RCC 7860 (cell line): ENCODE measurements at places on chromosomes 7 and 10.
A peak's percentile ranks its signal among the peaks of the same experiment; 100 is the strongest.

DNA sequence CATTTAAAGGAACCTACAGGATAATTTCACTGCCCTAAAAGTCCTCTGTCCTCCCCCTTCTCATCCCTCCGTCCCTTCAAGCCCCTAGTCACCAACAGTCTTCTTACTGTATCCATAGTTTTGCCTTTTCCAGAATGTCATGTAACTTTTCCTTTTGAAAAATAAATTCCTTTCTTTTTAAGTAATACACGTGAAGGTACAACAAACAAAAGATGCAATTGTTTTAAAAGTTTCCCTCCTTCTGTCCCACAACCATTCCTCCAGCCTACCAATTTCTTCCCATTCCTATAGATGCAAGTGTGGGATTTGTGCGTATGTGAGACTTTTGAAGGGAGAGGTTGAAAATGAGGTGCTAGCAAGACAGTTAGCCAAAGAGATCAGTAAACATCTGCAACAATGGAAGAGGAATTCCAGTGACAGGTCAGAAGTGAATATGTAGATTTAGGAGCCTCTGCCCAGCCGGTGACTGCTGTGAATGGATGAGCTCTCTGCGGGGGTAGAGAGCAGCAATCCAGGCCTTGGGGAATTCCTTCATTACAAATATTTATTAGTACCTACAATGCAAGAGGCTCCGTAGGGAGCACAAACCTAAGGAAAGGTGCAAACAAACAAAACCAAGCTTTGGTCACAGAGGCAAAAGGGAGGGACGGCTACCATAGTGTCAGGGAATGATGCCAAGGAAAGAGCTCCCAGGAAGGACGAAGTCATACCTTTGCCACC is 243.6 kb downstream of the SKIDA1 start:
- DNase-seq = peak; percentile 49

DNA sequence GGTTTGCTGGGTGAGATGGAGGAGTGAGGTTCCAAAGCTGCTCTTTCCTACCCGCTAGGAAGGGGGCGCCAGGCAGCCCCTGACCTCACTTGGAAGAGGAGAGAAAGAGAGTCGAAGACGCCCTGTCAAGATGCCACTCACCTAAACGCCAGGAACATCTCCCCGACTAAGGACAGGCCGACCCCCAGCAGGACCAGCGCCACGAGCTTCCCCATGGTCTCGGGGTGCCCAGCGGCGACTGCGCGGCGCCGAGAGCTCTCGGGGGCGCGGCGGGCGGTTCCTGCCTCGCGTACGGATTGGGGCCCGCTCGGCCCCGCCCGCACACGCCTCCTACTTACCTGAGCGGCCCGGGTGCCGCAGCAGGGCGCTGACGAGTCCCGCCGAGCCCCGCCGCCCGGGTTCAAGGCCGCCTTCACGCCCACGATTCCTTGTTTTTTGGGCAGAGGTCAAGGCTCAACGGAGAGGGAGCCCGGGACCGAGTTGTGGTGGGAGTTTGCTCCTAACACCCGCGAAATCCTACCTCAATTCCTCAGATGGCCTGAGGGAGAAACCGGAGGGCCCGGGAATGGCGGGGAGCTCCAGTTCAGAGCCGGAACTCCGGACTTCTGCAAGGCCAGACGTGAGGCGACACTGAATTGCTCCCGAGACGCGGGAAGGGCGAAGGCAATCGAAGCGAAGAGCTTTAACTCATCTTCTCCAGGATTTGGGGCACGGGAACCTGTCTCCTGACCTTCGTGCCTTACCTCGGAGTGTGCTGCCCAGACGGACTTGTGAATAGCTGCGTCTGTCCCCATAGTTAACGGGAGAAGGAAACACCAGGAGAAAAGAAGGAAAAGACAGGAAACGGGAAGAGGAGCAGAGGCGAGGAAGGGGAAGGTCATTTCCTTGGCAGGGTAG is at the start of gene PON3:
TSS of gene PON3 (minus strand) at position 240 of the 897 bp plus-strand sequence. CDS start at position 215, 25 bp downstream.
- no peak for DNase-seq

DNA sequence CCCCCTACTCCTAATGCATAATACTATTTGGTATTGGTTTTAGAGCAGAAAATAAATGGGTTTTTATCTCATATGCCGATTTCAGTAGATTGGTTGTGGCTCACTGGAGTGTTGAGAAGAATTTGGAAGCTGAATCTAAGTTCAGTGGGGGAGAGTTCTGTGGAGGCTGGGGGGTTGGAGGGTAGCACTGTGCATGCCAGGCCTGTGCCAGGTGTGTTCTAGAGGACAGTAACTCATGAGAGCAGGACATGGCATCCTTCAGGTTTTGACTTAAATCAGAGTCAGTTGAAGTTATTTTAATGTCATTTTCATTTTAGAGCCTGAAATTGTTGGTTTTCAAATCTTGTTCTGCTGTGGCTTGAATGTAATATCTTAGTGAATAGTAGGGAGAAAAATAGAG is 79.5 kb downstream of the EEPD1 start:
- DNase-seq = no peak

DNA sequence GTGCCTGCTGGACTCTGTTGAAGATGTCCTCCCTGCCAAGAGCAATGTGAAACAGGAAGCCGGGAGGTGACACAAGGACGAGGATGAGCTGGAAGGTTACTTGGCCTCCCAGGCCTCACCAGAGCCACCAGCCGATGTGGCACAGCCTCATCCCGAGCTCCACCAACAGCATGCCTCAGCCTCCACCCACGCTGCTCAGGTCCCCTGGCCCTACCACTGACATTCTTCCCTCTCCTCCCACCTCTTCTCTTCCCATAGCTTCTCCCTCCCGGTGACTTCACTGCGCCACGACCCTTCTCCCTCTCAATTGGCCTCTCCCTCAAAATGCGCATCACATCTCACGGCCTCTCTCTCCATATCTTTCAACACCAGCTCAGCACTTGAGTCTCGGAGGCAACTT is 249.9 kb downstream of the SKAP2 start:
- DNase-seq = no peak

DNA sequence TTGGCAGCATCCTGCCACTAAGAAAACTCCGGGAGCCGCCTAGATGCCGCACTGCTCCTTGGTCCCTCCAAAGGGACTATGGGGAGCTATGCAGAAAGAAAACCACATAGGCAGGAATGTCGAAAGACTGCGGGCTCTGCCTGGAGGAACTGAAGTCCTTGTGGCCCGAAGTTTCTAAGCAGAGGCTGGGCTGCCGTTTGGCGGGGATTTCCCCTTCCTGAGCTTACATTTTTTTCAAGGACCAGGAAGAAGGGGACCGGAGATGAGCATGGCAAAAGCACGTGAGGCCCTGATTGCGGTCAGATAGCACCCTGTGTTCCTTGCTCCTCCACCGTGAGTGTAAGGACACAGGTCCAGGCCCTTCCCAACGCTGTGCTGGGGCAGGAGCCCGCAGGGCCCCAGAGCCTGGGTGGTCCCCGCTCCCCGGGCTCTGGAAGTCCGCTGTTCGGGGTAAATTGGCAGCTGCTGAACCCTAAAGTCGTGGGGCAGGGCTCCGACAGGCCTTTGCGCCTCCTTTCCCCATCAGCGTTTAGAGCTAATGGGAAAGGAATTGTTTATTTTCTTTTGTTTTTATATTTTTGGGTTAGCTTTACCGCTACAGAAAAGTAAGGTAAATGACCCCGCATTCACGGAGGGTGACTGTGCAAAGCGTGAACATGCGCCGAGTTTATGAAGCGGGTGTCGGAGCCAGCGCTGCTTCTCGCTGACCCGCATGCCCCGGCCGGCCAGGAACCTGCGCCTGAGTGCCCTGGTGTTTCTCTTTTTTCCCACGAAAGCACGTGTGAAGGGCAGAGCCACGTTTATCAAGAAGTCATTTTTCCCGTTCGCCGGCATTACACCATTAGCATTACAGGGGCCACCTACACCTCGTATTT is 356.5 kb upstream of the ZNF32 start:
- no peak for DNase-seq

GRCh38 chr7:148838905-148839304 is 45.2 kb downstream of the EZH2 start:
- no peak for DNase-seq

DNA sequence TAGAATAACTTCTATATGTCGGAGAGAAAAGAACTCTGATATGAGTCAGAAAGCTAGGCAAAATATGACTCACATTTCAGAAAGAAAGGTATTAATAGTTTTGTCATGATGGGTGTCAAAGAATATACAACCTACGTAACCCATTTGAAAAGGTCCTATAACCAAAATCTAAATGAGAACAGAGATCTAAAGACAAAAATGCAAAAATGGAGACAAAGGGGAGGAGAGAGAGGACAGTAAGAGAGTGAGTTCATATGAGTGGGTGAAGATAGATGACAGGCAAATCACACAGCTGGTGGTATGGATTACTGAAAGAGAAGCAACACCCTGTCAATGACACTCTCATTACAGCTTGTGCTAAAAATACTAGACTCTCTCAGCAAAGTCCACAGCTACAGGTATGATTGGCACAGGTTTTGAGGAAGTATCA is 25.6 kb downstream of the ANKMY2 start:
- DNase-seq = no peak

GRCh38 chr10:130771491-130771946 is 540.0 kb downstream of the TCERG1L start:
- no peak for DNase-seq

DNA sequence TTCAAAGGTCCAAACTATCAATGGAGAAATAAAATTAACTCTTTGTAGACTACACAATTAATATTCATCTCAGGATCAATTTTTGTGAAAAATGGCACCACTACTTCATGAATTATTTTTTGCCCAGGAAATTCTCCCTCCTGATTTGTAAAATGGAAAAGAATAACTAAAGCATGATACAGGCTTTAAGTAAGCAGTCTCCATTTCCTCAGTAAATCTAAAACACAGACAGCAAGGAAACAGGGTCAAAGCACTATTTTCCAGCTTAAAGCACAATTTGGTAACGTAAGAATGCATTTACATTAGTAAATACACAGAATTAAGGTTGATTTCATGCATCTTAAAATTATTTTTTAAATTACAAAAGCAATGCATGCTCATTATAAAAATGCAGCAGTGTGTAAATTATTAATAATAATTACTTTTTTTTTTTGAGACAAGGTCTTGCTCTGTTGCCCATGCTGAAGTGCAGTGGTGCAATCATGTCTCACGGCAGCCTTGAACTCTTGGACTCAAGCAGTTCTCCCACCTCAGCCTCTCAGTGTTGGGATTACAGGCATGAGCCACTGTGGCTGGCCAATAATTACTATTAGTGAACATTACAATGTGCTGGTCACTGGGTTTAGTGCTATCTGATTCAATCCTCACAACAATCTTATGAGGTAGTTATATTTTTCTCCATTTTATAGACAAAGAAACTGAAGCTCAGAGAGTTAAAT is 26.1 kb upstream of the VCL start:
- DNase-seq = no peak

GRCh38 chr7:108007261-108007660 is 4.3 kb upstream of the LAMB1 start:
- no peak for DNase-seq

GRCh38 chr7:2646680-2647571 is 15.1 kb downstream of the TTYH3 start:
- DNase-seq = no peak

- DNase-seq = peak; percentile 35
Measured at GRCh38 chr7:73652541-73652949, 15.1 kb upstream of the VPS37D start.

DNA sequence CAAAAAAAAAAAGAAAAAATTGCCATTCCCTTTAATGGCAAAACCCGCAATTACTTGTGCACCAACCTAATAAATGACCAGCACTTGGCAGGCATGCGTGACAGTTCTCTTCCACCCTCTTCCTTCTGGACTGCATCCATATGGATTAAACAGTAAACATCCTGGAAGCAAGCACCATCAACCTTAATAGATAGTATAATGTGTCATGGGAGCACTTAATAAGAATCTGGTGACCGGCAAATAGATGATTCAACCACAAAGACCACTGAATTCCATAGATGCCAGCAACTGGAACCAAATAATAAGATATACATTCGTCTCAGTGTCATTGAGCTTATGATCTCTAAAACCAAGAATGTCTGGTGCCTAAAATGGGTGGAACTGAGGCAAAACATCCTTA is 610.2 kb downstream of the CALN1 start:
- peak; percentile 32 for DNase-seq

DNA sequence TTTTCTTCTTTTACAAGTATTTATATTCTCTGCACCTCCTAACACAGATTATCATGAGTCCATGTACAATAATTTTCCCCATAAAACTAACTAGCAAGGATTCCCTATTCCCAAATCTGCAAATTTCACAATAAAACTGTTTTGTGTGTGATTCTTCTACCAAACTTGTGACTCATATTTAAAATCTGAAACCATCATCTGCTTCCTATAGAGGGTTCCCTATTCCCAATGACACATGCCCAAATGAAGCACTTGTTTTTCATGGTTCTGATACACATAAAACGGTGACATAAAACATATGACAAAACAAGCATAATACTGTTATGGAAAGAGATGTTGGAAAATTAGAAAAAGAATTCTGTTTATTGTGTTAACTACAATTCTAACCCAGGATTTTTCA is 657.6 kb downstream of the PARD3 start:
- no peak for DNase-seq

DNA sequence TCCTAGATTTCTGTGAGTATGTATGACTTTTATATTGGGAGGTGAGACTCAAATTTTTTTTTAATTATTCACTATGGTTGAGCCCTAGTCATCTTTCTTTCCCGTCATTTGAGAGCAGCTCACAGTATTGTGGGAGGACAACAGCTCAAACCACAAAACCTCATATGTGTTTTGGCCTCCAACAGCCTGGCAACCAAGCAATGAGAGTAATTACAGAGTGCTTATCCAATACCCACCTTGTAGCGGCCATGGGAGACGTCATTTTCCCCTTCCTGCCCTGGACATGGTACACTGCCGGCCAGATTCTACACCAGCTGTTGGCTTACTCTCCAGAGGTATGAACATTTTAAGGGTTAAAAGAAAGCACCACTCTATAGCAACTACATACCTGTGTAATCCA is 49.1 kb downstream of the DOCK4 start:
- peak; percentile 99 for DNase-seq

- DNase-seq = peak; percentile 100
Measured at GRCh38 chr7:94183289-94183749, 179.2 kb upstream of the BET1 start.

DNA sequence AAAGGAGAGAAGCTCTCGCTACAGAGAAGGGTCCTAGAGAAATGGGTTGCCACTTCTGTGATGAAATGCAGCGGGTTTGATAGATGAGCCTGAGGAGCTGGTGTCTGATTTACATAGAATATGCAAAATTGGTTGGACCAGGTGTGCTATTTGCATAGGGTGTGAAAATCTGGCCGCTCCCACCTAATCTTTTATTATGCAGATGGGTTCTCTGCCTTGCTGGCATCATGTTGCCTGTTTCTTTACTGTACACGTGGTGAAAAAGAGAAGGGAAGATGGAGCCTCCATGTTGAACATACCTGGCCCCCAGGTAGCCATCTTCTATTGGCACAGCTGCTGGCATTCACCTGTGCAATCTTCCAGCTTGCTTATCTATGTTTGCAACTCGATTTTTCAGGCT is 212.2 kb downstream of the ANKRD7 start:
- DNase-seq = no peak

DNA sequence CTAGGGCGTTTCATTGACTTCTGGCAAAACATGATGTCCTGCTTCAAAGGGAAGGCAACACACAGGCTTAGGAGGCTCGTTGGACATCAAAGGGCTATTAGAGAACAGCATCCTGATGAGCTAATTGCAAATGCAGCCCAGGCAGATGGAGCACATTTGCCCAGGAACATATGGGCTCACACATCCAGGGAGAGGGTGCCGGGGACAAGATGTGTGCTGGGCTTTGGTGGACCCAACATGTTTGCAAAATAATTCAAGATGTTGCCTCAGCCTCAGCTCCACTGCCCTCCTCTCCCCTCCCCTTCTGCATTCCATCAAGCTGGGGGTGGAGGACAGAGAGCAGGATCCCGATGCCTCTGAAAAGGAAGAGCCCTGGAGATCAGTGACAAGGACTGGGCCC is 217.1 kb upstream of the ZMIZ1 start:
- no peak for DNase-seq

- DNase-seq = no peak
Measured at GRCh38 chr10:92747600-92747999, 57.8 kb downstream of the HHEX start.
